ENCODE measurements at places on chromosomes 1 and 21.
A peak's percentile ranks its signal among the peaks of the same experiment; 100 is the strongest.

DNA sequence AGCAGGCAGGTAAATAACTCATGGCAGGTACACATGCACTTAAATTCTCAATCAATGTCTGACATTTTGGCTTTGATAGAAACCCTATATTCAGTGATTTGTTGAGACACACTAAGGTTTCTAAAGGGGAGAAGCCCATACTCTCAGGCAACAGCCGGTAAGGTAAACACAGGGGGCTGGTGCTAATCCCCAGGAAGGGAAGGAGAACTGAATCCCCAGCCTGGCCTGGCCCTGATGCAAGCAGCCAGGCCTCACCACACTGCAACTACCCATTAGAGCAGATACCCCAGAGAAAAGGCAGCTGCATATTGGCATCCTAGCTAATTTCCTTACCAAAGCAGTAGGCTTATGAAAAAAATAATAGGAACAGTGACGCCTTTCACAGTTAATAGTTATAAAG lies 116.5 kb upstream of the LRRC7 start:
- no peaks in the 10 kb centered on the region for H3K27me3 ChIP-seq
- no peak overlapping the region for H3K27ac ChIP-seq
- no peak overlapping the region for H3K4me3 ChIP-seq

GRCh38 chr1:45833361-45833760 lies 29.9 kb downstream of the MAST2 start:
- H3K27ac ChIP-seq, result no peak overlapping the region
- no peak for DNase-seq
- no peak overlapping the region for H3K4me3 ChIP-seq
- no peaks in the 10 kb centered on the region for H3K36me3 ChIP-seq
- H3K27me3 ChIP-seq, result no peaks in the 10 kb centered on the region

DNA sequence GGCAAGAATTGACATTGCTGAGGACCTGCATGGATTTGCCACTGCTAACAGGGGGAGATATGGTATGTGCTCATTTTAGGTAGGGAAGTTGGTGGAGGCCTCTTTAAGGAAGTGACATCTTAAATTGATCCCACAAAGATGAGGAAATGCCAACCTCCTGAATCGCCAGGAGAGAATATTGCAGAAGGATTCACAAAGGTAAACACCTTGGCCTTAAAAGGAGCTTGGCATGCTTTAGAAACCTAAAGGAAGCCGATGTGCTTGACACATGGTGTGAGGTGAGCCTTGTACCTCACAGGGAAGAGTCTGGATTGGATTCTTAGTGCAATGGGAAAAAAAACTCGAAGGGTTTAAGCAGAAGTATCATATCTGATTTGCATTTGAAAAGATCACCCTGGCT lies 470.5 kb upstream of the DAB1 start:
- DNase-seq, result no peak
- H3K27me3 ChIP-seq, result peaks cover 8% of the 10 kb centered on the region
- no peaks in the 10 kb centered on the region for H3K36me3 ChIP-seq
- no peaks in the 10 kb centered on the region for H3K4me1 ChIP-seq

- no peaks in the 10 kb centered on the region for H3K4me1 ChIP-seq
- no peaks in the 10 kb centered on the region for H3K36me3 ChIP-seq
- no peak for DNase-seq
Measured at GRCh38 chr1:222369148-222369547, 178.8 kb downstream of the HHIPL2 start.

GRCh38 chr1:48402599-48402998 lies 69.4 kb downstream of the SPATA6 start:
- no peaks in the 10 kb centered on the region for H3K4me1 ChIP-seq
- no peak for DNase-seq
- no peak overlapping the region for H3K27ac ChIP-seq
- no peaks in the 10 kb centered on the region for H3K36me3 ChIP-seq
- no peaks in the 10 kb centered on the region for H3K27me3 ChIP-seq

DNA sequence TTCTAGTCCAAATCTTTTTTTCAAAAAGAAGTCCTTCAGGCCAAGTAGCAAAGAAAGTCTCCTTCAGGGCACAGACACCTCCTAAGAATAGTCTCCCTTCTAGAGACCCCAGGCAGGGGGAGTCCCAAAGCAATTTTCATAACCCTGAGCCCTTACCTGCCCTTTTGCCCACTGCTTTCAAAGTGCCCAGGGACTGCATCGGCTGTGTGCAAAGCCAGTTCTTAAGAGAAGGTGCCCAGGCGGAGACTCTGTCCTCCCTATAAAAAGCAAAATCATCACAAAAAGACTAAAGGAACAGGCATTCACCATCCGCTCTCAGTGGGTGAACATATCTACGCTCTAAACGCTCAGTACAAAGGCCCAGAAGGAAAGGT lies 32.2 kb downstream of the ELK4 start:
- H3K4me3 ChIP-seq, result peak overlapping the region; percentile 6
- DNase-seq, result no peak
- peaks cover 21% of the 10 kb centered on the region for H3K36me3 ChIP-seq
- H3K27me3 ChIP-seq, result no peaks in the 10 kb centered on the region
- H3K4me1 ChIP-seq, result peaks cover 31% of the 10 kb centered on the region
- peak overlapping the region; percentile 85 for H3K27ac ChIP-seq

DNA sequence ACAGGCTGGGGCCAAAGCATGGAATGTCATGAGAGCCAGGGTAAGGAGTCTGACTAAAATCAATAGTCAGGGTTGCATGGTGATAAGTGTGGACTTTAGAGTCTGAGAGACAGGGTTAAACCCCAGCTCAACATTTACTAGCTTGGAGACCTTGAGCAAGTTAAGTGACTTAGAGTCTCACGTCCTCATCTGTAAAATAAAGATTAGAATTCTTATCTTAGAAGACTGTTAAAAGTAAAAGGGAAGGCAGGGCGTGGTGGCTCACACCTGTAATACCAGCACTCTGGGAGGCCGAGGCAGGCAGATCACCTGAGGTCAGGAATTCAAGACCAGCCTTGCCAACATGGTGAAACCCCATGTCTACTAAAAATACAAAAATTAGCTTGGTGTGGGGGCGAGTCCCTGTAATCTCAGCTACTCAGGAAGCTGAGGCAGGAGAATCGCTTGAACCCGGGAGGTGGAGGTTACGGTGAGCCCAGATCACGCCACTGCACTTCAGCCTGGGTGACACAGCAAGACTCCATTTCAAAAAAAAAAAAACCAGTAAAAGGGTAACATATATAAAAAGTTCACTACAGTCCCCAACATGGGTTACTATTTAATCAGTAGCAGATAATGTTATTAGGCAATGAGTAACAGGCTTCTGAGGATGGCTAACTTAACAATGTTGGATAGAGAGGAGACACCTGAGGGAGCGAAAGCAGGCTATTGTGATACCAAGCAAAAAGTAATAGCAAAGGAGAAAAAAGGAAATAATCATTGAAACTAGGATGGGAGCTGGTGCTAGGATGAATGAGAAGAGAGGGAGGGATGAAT lies 20.8 kb downstream of the TMCO1 start:
- H3K4me1 ChIP-seq, result no peaks in the 10 kb centered on the region
- H3K27me3 ChIP-seq, result no peaks in the 10 kb centered on the region
- H3K27ac ChIP-seq, result peak overlapping the region; percentile 16
- DNase-seq, result no peak
- no peak overlapping the region for H3K4me3 ChIP-seq
- H3K36me3 ChIP-seq, result peaks cover 14% of the 10 kb centered on the region

DNA sequence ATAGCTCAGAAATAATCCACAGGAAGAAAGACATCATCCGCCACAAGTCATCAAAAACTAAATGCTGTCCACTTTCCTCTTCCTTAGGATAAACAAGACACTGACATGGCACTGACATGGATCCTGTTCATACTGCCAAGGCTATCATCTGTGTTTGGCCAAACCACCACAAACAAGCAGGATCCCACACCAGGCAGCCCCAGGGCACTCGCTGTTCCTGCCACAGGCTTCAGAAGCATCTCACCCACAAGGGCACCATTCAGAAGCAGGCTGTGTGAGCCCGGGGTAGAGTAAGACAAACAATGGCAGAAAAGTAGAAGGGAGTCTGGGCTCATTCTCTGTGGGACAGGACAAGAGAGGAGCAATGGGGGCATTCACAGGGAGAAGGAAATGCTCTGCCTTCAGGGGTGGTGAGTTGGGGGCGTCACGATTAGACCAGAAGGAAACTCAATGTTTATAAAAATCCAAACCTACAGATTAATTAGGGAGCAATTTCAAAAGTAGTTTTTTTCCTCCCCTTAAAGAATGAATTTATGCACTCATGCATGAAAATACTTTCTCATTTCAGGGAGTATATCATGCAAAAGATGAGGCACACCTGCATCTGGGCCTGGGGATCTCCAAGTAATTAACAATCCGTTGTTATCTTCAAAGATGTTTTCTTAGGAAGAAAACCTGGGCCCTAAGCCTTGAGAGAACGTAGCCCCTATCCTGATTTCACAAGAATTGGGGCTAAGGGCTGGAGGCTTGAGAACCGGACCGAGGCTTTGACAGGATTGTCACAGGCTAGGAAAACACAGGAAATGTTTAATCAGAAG lies 43.3 kb upstream of the ATP1A1 start:
- no peak overlapping the region for H3K27ac ChIP-seq
- peaks cover 52% of the 10 kb centered on the region for H3K4me1 ChIP-seq
- H3K36me3 ChIP-seq, result no peaks in the 10 kb centered on the region
- H3K4me3 ChIP-seq, result no peak overlapping the region

DNA sequence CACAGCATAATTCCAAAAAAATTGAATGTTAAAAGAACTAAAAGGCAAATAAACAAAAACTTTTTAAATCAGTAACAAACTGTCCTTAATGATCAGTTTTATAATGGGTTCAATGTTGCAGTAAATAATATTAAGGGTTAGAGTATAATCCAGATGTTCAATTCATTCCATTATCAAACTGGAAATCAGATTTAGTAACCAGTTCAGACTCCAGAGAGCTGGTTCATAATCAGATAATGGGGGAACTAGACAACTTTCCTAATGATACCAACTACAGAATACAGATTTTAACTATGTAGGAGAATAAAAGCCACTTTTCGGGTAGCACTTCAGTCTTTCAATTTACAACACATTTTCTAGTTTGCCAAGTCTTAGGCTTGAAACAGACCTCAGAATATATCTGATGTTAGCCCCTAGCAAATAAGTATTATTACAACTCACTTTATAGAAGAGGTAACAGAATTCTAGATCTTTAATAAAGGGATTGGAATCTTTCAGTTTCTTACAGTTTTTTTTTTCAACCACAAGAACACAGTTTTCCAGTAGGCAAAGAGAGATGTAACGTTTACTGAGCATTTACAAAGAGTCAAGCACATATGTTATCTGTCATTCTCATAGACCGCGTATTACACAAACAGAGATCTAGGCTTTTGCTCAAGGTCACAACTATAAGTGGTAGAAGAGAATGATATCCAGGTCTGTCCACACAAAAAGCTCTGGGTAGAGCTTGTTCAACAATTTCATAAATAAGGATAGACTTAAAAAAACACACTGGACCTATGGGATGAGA lies 1.9 kb upstream of the DCAF6 start:
- DNase-seq, result no peak
- H3K36me3 ChIP-seq, result peaks cover 5% of the 10 kb centered on the region
- H3K4me1 ChIP-seq, result peaks cover 41% of the 10 kb centered on the region

DNA sequence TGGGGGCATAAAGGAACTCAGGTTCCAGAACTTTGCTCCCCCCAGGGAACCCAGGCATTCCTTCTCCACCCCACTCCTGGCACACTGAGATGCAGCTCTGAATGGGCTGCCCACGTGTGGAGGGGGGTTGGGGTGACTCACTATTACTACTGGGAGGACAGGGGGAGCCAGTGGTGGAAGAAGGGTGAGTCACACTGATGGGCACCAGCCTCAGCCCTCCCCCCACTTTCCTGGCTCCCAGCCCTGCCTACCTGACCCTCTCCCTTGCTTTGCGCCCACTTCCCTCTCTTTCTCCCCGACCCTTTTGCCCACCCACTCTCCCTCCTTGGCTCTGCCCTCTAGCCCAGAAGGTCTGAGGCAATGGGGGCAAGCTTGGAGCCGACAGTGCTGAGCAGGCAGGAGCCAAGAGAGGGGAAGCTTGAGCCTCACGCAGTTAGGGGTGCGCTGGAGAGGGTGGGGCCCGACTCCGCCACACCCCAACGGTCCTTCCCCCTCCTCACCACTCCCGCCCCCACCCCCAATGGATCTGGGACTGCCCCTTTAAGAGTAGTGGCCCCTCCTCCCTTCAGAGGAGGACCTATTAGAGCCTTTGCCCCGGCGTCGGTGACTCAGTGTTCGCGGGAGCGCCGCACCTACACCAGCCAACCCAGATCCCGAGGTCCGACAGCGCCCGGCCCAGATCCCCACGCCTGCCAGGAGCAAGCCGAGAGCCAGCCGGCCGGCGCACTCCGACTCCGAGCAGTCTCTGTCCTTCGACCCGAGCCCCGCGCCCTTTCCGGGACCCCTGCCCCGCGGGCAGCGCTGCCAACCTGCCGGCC lies at the start of gene LMNA:
LMNA (plus strand) TSS at position 611 of the 818 bp plus-strand sequence. CDS start 208 bp downstream, outside the sequence.
- H3K27me3 ChIP-seq, result peaks cover 28% of the 10 kb centered on the region
- H3K27ac ChIP-seq, result peak within 1 kb of the TSS; percentile 88
- DNase-seq, result peak; percentile 85
- peaks cover 47% of the 10 kb centered on the region for H3K4me1 ChIP-seq
- peaks cover 9% of the 10 kb centered on the region for H3K36me3 ChIP-seq
- H3K4me3 ChIP-seq, result peak within 1 kb of the TSS; percentile 99

- H3K4me1 ChIP-seq, result peaks cover 13% of the 10 kb centered on the region
- H3K27me3 ChIP-seq, result no peaks in the 10 kb centered on the region
- no peaks in the 10 kb centered on the region for H3K36me3 ChIP-seq
- H3K4me3 ChIP-seq, result no peak overlapping the region
Measured at GRCh38 chr1:12549460-12550349, 68.3 kb downstream of the DHRS3 start.

DNA sequence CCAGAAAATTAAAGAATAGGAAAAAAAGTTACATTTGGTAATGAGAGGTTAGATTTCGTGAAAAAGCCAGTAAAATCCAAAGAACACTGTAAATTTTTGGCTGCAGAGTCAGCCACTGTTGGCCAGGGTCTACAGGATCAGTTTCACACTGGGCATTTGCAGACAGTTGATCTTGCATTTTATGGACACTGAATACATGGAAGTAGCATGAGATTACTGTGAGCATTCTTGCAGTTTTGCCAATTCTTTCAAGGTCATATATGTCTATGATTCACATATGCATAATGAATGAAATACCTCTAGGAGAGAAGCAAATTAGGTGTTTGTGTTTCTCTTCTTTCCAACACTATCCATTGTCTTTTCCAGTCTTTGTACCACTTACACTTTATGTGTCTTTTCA lies 200.8 kb upstream of the DPYD start:
- no peak overlapping the region for H3K27ac ChIP-seq
- DNase-seq, result no peak
- H3K4me1 ChIP-seq, result no peaks in the 10 kb centered on the region
- H3K27me3 ChIP-seq, result no peaks in the 10 kb centered on the region
- H3K36me3 ChIP-seq, result no peaks in the 10 kb centered on the region
- H3K4me3 ChIP-seq, result no peak overlapping the region

All from activated T-cell treated with anti-CD3 and anti-CD28 coated beads, Interleukin-2, amount 50 U/mL, for 72 hours (primary cell).